ENCODE measurements at places on chromosomes 11 and 22. TPM values are rescaled to one million over a fixed set of nuclear protein-coding genes. Genes with fewer than 3 reads are reported as not detected.

The EFEMP2 gene
- 91.1 TPM for total RNA-seq

The PNPLA5 gene
- not detected for total RNA-seq

The MIOX gene
- not detected for total RNA-seq

The ABTB2 gene
- total RNA-seq: 14.2 TPM

The CSNK2A3 gene
- 2.1 TPM for total RNA-seq

The CCDC87 gene
- 0.32 TPM for total RNA-seq

The MAJIN gene
- under 0.01 TPM for total RNA-seq
